ENCODE measurements at places on chromosomes 2 and 18.

DNA sequence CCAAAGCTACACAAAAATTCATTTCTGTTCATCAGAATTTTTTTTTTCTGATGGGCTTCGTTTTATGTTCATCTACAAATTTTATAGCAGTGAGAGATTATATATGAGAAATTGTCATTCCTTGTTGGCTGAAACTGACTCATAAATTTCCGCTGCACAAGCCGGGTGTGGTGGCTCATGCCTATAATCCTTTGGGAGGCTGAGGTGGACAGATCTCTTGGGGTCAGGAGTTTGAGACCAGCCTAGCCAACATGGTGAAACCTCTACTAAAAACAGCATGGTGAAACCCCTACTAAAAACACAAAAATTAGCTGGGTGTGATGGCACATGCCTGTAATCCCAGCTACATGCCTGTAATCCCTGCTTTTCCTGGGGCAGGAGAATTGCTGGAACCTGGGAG is 72.0 kb downstream of the PLEKHM3 start:
- DNase-seq: no peak

GRCh38 chr2:239811806-239812560 is 213.2 kb downstream of the NDUFA10 start:
- DNase-seq: no peak

GRCh38 chr2:234478121-234478858 is 18.6 kb downstream of the ARL4C start:
- no peak for DNase-seq

DNA sequence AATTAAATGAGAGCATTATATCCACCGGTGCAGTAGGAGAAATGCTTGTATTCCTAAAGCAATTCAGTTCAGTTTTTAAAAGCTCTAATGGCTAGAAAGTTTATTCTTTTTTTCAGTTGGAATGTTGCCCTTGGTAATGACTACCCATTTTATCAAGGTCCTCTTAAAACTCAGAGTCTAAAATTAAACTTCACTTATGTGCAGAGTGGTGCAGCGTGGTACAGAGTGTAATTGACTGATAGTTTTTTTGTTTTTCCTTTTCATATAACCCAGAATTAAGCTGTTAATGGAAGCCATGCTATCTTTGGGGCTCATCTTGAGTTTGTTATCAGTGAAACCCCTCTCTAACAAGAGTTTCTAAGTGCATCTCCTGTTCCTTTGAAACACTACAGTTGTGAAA is 21.4 kb downstream of the NCOA1 start:
- DNase-seq: no peak

DNA sequence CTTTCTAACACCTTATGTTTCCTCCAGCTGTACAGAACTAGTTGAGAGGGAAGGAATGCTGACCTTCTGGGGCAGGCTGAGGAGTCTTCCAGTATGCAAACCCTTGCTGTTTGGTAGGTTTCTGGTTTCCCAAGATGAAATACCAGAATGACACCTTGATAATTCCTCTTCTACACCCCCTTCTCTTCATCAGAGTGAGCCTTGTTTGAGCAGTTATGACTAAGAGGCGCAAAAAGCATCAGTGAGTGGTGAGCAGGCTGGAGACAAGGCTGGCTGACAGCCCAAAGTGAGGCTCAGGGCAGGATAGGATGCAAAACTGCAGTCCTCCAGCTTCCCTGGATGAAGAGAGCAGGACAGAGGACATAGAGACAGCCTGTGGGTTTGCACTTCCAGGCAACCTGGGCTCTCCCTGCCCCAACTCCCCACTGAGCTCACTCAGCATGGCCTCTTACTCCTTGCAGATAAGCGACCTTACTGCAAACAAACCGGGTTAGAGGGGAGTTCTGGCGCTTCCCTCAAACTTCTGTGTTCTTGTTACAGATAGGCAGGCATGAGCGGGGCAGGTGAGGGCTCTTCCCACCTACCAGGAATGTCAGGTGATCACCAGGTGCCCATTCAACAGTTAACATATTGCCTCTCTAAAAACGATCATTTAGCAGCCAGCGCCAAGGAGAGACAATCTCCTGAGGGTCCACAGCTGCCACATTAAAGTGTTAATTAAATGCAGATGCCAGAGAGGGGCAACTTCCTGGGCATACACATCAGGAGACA is 5.4 kb downstream of the MPPE1 start:
- no peak for DNase-seq

- DNase-seq: no peak
Measured at GRCh38 chr18:12417687-12418086, 10.0 kb downstream of the PRELID3A start.

DNA sequence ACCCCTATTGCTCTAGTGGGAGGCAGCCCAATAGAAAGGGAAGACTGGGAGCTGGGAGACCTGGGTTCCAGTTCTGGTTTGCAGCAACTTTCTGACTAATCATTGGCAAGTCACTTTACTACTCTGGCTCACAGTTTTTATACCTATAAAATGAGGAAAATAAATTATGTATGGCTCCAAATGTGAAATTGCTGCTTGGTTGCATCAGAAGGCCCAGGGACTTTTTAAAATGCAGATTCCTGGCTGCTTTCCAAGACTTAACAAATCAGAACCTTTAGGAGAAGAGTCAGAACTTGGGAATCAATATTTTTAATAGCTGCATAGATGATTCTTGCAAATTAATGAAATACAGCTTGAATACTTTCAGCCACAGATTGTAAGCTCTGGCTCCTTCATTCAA is 943.9 kb downstream of the EPHA4 start:
- no peak for DNase-seq

DNA sequence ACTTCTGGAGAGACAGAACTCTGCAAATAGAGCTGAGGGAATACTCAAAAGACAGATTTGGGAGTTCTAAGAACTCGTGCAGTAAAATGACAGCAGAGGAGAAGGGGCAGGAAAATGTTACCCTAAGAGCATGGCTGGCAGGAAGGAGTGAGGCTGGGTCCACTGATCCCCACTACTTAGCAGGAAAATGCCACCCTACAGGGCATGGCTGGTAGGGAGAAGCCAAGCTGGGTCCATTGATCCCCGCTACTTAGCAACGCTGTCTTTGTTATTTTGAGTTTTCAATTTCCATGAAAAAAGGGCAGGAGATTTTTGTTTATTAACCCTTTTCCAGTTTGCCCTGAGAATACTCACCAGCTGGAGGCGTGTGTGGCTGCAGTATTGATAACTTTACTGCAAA is 100.3 kb upstream of the TMEM200C start:
- no peak for DNase-seq

DNA sequence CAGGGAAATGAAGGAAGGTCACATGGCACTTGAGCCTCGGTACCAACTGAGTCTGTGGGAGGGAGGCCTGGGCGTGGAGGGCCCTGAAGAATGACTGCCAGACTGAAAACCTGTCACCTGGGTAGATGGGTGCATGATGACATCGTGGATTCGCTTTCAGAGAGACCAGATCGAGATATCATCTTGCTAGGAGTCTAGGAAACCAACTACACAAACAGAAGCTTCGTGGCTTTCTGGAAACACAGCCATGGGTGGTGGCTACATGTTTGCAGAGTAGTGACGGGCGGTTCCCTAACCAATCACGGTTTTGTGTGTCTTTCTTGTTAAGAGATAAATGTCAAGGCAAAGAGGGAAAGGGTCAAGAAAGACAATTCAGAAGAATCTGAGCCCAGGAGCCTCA is 155.0 kb downstream of the EIPR1 start:
- no peak for DNase-seq

- DNase-seq: no peak
Measured at GRCh38 chr2:239719791-239720360, 305.3 kb downstream of the NDUFA10 start.

DNA sequence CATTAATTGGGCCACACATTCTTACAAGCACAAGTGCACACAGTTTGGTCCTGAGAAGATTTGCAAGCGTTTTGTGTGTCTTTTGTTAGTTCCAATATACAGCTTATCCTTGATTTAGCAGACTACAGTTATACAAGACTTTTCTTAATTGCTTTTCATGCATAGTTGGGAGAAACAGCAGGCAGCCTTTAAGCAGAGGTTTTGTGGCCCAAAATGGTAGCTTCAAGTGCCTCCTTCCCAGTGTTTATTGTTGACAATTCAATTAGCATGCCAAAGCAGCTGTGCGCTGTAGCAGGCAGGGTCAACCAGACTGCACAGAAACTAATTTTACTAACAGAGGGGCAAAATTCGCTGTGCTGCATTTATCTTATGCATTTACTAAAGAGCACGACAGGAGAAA is 47.5 kb downstream of the FRZB start:
- no peak for DNase-seq

GRCh38 chr2:205089958-205090357 is 544.7 kb downstream of the PARD3B start:
- DNase-seq: no peak

- no peak for DNase-seq
Measured at GRCh38 chr18:29712785-29713184, 1329.8 kb downstream of the DSC3 start.

GRCh38 chr18:47795434-47795814 is 135.0 kb downstream of the SMAD2 start:
- DNase-seq: no peak

- no peak for DNase-seq
Measured at GRCh38 chr2:235432741-235433520, 60.9 kb upstream of the AGAP1 start.

GRCh38 chr2:188243381-188243780 is 48.3 kb upstream of the GULP1 start:
- peak; percentile 93 for DNase-seq
